ENCODE measurements at places on chromosomes 4 and X.

DNA sequence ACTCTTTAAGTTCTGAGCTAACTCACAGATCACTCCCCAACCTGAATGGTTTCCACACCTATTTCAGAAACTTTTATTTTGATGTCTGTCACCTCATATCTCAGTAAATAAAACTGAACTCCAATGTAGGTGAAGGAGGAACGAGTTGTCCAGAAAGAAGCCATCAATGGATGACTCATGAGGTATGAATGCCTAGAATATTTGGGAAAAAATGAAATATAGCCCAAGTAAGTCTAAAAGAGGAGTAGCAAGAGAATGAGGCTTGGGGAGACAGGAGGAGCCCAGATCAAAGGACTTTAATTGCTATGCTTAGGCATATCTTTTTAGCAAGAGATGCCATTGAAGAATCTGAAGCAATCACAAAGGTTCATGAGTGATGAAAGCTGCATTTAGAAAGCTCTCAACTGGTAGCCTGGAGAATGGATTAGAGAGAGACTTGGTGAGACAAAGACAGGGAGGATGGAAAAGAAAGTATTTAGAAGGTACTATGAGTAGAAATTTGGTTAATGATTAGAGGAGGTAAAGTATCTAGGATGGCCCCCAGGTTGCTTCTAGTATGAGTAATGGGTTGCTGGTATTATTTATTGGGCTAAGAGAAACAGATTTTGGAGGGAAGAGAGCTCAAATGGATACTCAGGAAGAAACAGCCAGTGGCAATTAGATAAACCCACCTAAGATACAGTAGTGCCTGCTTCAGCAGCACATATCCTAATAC, 39.4 kb downstream of the NOCT start:
- H3K4me1 ChIP-seq, result peaks cover under 1% of the 10 kb centered on the region
- peaks cover 11% of the 10 kb centered on the region for H3K36me3 ChIP-seq
- no peak for DNase-seq
- no peaks in the 10 kb centered on the region for H3K27me3 ChIP-seq

GRCh38 chr4:184019076-184019475, 114.0 kb downstream of the STOX2 start:
- H3K27ac ChIP-seq, result no peak overlapping the region
- peaks cover 10% of the 10 kb centered on the region for H3K4me1 ChIP-seq
- H3K27me3 ChIP-seq, result no peaks in the 10 kb centered on the region

GRCh38 chr4:189022440-189023035, 883.3 kb downstream of the TRIML1 start:
- no peaks in the 10 kb centered on the region for H3K27me3 ChIP-seq
- H3K4me1 ChIP-seq, result peaks cover 13% of the 10 kb centered on the region
- H3K4me3 ChIP-seq, result no peak overlapping the region
- H3K27ac ChIP-seq, result no peak overlapping the region
- no peaks in the 10 kb centered on the region for H3K36me3 ChIP-seq
- DNase-seq, result no peak

DNA sequence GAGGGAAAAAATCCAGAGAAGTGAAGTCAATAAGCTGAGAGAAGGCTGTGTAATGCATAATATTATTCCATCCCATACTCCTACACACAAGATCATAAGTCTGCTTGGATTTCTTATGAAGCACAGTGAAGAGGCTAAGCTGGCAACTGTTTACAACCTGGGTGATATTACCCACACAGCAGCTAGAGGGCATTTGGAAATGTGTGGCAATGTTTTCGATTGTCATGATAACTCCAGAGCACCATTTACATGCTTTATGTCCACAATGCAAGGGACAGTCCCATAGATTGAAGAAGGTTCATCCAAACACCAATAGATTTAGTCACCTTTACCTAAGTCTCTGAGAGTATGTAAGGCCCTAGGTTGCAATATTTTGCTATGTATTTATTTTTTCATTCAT, 412.2 kb downstream of the PPP3CA start:
- DNase-seq, result no peak
- no peaks in the 10 kb centered on the region for H3K4me1 ChIP-seq
- no peaks in the 10 kb centered on the region for H3K36me3 ChIP-seq
- no peaks in the 10 kb centered on the region for H3K27me3 ChIP-seq
